ENCODE measurements at places on chromosomes 5 and 9.

DNA sequence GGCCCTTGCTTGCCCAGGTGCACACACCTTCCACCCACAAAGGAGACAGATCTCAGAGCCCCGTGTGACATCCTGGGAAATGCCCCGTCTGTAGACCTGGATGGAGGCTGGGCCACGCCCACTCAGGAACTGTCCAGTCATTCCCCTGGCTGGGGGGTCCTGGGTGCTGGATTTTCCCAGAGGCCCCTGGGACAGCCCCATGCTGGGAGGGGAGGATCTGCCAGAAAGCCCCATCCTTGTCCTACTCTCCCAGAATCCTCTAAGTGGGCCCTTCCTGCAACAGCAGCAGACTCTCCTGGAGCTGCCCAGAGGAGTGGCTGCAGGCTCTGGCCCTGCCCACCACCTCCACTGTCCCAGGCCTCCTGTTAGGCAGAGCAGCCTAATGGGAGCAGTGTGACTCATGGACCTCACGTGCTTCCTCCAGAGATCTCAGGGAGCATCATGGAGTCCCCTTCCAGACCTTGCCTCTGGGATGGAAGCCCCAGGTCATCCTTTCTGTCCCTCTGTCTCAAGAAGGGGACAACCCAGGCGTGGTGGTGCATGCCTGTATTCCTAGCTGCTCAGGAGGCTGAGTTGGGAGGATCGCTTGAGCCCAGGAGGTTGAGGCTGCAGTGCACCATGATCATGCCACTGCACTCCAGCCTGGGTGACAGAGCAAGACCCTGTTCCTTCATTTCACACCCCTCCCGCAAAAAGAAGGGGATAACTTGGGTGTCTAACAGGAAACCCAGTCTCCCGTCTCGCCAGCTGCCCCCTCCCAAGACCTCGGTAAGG is 51.7 kb downstream of the JADE2 start:
- peak; percentile 50 for DNase-seq

DNA sequence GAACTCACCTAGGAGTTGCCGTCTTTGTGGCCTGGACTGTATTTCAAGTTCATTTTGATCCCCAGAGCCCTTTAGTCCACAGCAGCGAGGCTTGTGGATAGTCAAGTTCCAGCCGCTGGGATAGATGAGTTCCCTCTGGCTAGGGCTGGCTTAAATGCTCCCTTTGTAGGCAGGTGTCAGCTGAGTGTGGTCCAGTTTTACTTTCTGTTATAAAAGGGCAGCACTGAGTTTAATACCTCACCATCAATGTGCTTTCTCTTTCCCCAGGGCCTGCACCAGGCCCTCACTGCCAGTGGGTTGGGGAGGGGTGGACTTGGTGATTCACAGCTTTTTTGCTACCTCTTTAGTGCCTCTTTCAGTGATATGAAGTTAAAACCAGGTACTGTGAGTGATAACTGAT is 188.2 kb downstream of the SLCO4C1 start:
- no peak for DNase-seq

DNA sequence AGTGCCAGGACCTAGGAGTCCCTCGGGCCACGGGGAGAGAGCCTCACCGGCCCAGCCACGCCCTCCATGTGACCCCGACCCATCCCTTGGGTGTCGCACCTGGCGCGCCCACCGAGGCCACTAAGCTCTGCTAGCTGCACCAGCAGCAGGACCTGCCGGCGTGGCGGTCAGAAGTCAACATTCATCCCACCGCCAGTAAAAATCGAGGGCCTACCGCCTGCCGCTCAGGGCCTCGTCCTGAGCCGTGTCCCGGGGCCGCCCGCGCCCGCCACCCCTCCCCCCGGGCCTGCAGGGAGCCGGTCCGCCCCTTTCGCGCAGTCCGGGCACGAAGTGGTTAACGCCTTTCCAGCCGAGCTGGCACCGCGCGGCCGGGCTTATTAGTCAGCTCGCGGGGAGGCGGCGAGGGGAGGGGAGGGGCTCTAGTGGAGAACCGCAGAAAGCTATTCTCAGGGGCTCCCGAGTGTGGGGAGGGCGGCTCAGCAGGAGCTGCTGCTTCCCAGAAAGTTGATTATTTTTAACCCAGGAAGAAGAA is 124.4 kb downstream of the C9orf50 start:
- peak; percentile 98 for DNase-seq

GRCh38 chr5:30994902-30995301 is 198.6 kb upstream of the CDH6 start:
- no peak for DNase-seq

GRCh38 chr9:117715411-117715989 is 11.3 kb downstream of the TLR4 start:
- no peak for DNase-seq

Data from astrocyte of the hippocampus (primary cell).